ENCODE measurements at places on chromosomes 3 and 15.

DNA sequence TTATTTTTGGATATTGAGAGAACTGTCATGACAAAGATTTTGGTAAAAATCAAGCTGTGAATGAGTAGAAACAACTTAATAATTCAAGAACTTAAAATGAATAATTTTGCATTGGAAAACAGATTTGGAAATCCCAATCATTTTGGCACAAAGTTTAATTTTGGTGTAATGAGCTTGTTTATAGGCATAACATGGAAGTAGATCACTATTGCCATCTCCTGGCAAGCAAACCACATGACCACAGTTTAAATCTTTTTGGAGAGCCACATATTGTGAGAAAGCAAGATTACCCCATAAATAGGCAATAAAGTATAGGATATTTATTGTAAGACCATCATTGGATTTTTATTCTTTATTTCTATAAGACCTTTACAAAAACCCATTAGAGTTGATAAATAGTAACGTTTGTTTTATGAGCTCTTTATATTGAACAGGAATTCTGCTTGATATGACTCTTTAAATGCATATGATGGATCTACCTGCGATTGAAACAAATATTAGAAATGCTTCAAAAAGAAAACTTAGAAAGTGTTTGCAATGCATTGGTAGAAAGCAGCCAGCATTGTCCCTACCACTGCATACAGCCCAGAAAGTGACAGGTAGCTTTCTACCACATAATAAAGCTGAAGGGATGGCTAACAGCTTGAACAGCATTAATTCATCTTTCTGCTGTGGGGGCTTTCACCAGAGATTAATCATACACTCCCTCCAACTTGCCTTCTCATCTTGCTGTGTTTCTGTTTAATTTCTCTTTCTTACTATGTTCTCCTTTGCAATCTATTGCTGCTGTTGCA is 766.8 kb downstream of the TBL1XR1 start:
- DNase-seq = peak; percentile 29

GRCh38 chr3:57675530-57675929 is 17.3 kb downstream of the DENND6A start:
- no peak for DNase-seq

- DNase-seq = no peak
These were observed 29.3 kb downstream of the SPSB4 start for GRCh38 chr3:141080431-141080830.

DNA sequence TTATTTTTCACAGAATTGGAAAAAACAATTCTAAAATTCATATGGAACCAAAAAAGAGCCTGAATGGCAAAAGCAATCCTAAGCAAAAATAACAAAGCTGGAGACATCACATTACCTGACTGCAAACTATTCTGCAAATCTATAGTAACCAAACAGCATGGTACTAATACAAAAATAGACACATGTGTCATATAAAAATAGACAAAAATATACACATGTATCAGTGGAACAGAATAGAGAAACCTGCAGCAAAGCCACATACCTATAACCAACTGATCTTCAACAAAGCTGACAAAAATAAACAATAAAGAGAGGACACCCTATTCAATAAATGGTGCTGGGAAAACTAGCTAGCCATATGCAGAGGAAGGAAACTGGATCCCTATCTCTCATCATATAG is 259.6 kb downstream of the IGSF11 start:
- DNase-seq = no peak

DNA sequence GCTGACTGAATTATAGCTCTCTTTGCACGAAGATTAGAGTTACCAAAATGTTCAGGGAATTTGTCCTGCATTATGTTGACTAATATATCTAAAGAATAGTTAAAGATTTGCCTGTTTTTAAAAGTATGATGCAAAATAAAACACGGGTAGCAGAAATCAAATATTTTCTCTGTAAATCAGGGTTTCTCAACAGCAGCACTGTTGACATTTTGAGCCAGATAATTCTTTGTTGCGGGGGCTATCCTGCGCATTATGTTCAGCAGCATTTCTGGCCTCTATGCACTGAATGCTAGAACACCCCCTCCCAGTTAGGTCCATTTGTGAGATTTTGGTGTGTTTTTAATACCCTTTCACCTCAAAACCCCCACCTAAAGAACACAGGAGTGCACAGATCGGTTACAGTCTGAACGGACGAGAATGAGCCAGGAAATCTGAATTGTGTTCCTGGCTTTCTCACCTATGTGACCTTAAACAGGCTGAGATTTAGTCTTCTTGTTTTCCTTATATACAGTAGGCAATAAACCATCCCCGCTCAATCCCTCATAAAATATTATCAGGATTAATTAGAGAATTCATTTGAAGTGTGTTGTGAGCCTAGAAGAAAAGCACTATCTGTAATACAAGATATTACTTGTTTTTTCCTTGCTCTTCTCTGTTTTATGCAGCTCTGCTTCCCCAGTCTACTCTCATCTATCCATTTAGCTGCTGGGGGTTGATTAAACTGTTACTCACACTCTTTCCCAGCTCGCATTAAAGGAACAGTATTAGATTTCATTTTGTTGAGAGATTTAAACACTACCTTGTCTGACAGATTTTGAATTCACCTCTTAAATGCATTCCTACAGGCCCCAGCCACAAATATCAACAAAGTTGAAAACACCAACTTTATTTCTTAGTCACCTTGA is 247.5 kb upstream of the GOLIM4 start:
- DNase-seq = no peak

GRCh38 chr3:107272885-107273284 is 104.4 kb upstream of the CCDC54 start:
- DNase-seq = no peak

GRCh38 chr3:196666001-196666867 is 26.7 kb downstream of the NRROS start:
- DNase-seq = peak; percentile 95

- DNase-seq = no peak
These were observed 42.9 kb downstream of the PIAS1 start for GRCh38 chr15:68097029-68097428.

DNA sequence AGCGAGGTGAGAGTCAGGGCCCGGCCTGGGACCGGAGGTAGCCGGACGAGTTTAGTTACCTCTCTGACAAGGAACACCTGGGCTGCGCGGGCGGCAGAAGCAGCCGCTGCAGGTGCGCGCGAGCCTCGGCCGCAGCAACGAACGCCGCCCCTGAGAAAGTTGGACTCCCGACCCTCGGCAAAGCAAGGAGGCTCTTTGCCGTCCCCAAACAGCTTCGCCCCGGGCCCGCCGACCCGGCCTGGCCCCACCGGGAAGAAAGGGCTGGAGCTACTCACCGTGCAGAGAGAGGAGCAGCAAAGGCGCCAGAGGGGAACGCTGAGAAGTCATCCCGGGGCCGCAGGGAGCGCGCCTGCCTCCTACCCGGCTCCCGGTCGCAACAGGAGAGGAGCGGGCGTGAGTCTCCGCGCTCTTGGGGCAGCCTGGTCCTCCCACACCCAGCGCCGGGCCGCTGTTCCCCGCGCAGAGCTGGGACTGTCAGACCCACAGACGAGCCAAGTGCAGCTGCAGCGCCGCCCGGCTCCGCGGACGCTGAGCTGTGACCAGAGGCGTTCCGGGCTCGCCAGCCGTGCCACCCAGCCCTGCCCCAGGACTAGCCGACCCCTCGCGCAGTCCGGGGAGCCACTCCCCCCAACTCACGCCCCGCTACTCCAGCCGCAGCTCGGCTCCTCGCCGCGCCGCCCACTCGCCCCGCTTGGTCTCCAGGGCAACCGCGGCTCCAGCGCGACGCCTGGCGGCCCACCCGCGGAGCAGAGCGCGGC is at the start of gene IGSF11:
Gene IGSF11, minus strand, starts transcription at position 591 of the 758 bp plus-strand sequence. Its CDS starts 264 bp downstream, at position 327.
- peak; percentile 21 for DNase-seq
